ENCODE measurements at places on chromosomes 11 and 22. TPM values are rescaled to one million over a fixed set of nuclear protein-coding genes. Genes with fewer than 3 reads are reported as not detected.

- DNase-seq, result no peak
Measured at GRCh38 chr11:117664897-117665296, 132.1 kb downstream of the DSCAML1 start.

DNA sequence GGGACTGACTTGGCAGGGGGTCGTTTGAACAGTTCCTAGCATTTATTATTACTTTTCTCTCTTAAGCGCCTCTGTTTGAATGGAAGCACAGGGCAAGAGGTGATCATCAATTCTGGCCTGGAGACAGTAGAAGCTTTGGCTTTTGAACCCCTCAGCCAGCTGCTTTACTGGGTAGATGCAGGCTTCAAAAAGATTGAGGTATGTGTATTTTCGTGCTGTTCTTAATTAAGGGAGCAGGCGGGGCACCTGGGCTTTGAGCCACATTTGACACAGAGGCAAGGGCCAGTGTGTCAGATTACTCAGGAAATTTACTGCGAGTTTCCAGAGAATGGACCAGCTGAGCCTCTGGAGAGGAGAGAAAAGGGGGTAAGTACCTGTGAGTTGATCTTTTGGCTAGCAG is 102.4 kb upstream of the SORL1-AS1 start:
- DNase-seq, result no peak

DNA sequence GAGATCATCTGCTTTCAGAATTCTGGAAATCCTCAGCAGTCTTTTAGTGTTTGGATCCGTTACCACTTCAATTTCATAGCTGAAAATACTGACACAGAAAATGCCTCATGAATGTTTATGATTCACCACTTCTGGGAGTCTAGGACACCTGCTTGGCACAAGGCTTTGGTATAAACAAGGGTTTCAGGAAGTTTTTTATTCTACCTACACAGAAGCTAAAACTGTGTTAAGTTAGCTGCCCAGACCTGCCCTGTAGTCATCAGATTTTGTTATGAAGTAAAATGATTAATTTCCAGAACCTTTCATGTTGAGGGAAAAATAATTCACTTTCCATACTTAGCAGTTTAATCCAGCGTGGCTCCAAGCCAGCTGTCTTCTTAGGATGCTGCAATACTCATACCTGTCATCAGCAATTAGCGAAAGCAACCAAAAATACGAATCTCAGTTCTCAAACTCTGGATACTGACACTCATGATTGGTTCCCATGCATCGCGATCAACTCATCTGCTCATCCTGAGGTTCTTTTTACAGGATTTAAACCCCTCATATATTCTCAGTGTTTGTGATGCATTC is 458.5 kb upstream of the CCDC90B start:
- no peak for DNase-seq

- no peak for DNase-seq
Measured at GRCh38 chr11:75855206-75855605, 40.2 kb downstream of the UVRAG start.

POLD3 gene
- total RNA-seq, result 15.9 TPM

COMT gene
- 155 TPM for total RNA-seq

OR4D5 gene
- total RNA-seq, result not detected

ZNF74 gene
- 10.8 TPM for total RNA-seq

GRCh38 chr11:3684129-3684818 is 13.1 kb upstream of the CHRNA10 start:
- no peak for DNase-seq

DNA sequence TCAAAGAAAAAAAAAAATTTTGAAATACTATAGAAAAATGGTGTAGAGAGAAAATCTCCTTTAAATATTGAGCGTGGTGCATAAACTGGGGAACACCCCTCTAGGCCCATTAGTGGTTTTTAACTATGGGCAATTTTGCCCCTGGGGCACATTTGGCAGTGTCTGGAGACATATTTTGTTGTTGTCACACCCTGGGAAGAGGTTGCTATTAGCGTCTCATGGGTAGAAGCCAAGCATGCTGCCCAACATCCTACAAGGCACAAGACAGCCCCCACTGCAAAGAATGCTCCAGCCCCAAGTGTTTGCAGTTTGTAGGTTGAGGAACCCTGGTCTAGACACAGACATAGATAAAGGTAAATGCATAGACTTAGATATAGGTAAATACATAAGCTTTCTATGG is 92.6 kb downstream of the KIAA1671 start:
- DNase-seq, result no peak

GRCh38 chr11:101331411-101331810 is 201.8 kb upstream of the PGR start:
- DNase-seq, result no peak

PARVG gene
- total RNA-seq, result 16.7 TPM

DNA sequence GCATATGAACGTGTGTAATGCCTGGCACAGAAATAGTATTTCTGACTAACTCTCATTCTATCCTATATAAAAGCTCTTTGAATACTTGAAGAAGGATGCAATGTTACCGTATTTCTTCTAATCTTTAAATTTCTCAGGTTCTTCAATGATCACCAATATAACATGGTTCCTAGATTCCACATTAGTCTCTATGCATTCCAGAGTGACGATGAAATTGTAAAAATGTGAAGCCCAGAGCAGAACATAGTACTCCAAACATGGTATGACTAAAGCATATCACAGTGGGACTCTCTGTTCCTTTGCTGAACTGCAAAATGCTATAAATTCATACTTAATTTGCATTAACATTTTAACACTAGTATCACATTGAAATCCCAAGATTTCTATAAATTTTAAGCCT is 877.6 kb upstream of the CHORDC1 start:
- DNase-seq, result no peak

DNA sequence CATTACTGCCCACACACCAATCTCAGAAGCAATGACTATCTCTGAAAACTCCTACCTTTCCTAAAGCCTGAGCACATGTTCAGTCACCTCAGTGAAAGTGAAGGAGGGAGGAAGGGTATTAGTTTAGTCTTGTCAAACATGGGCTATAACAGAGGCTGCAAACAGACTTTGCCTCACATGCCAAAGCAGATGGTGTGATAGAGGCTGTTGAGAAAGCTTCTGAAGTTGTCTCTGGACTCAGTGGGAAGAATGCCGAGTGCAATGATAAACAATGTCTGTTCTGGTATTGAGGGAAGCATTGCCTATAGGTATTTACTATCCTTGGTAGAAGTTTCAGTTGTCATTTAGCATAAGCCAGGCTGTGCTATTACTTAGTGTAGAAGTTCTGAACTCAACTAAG is 314.5 kb upstream of the CCDC90B start:
- DNase-seq, result no peak

DNA sequence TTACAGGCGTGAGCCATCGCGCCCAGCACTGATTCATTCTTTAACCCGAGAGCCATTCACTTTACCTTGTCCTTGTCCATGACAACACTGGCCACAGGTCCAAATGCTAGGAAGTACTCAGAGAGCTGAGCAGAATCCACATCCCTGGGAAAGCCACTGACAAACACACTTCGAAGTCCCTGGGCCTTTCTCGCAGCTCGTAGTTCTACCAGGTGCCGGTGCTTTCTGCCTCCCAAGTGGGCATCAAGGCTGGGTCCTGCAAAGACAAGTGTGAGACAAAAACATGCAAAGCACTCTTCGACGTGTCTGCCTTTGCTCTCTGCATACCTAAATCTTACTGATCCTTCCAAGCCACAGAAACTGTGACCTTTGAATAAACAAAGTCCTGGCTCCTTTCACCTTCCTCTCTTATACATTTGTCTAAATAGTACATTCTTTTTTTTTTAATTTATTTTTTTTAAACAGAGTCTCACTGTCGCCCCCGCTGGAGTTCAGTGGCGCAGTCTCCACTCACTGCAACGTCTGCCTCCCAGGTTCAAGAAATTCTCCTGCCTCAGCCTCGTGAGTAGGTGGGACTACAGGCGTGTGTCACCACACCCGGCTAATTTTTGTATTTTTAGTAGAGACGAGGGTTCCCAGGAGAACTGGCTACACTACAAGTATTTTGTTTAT is 2.2 kb downstream of the TUT1 start:
- no peak for DNase-seq

GRCh38 chr11:48193876-48194275 is 22.7 kb upstream of the OR4B1 start:
- DNase-seq, result no peak

GRCh38 chr22:24440270-24440717 is 12.9 kb downstream of the ADORA2A start:
- no peak for DNase-seq

DNA sequence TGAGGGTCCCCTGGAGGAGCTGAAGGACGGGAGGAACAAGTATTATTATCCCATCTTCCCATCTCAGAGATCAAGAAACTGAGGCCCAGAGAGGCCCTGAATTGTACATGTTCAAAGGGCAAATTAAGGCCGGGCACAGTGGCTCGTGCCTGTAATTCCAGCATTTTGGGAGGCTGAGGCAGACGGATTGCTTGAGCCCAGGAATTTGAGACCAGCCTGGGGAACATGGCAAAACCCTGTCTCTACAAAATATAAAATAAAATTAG is 8.1 kb downstream of the PLA2G6 start:
- no peak for DNase-seq
